ENCODE measurements at places on chromosomes 5 and 9.

DNA sequence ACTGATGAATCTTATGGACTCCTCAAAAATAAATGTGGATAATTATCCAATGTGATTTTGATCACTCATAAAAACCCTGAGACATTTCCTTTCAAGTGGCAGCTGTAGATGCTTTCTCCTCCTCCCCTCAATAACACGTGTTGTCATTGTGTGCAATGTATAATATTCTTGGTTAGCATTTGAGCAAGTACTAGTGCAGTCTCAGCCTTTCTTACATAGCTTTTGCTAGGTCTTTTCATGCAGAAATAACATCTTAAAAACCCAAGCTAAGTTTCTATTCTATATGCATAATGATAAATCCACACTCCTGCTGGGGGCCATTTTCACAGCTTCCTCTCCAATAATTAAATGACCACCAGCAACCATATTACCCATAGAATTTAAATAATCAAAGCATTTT, 1835.2 kb upstream of the NUDT12 start:
- no peak for DNase-seq

- no peak for DNase-seq
Observed at GRCh38 chr9:11148189-11148588, 535.4 kb upstream of the PTPRD start.

DNA sequence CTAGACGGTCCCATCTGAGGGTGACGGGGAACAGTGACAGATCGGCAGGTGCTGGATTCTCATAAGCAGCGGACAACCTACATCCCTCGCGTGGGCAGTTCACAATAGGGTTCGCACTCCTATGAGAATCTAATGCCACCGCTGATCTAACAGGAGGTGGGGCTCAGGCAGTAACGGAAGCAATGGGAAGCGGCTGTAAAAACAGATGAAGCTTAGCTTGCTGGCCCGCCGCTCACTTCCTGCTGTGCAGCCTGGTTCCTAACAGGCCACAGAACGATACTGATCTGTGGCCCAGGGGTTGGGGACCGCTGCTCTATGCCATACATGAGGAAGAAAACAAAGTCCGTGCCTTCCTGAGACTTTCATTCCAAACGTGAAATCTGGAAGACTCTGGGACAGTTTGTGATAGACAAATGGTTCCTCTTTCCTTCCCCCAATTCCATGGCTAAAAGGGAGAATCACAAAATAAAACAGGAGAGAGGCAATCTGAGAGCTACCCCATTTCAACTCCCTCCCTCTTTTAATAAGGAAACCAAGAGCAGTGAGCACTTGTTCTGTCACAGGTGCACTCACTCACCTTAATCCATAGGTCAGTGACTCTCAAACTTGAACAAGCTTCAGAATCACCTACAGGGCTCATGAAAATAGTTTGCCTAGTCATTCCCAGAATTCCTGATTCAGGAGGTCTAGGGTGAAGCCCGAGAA, 12.1 kb downstream of the PDCL start:
- peak; percentile 29 for DNase-seq

- no peak for DNase-seq
Observed at GRCh38 chr9:92669527-92669889, 423 bp downstream of the IPPK start.

- no peak for DNase-seq
Observed at GRCh38 chr5:654071-654778, 38.9 kb downstream of the TPPP start.

GRCh38 chr9:133111808-133112662, 9.0 kb downstream of the RALGDS start:
- DNase-seq = no peak

DNA sequence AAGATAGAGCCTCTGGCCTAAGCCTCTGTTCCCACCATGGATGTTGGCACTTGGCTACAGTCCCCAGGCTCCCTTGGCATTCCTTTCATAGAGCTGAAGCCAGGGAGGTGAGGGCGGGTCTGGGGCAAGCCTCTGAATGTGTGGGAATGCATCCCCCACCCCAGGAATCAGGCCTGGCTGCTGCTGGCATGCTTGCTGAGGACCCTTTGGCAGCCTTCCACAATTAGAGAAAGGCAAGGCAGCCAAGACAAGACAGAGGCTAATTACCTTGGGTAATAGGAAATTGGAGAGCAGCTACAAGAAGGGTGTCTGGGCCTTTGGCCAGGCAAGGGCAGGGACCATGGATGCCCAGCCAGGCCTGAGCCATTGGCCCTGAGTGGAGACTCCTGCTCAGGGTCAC, 204.4 kb upstream of the TRIM32 start:
- DNase-seq = no peak
